ENCODE measurements at places on chromosomes 5 and 9.
A peak's percentile ranks its signal among the peaks of the same experiment; 100 is the strongest.

GRCh38 chr9:13994240-13994639 lies 319.7 kb downstream of the NFIB start:
- no peak for DNase-seq

- no peak for DNase-seq
Observed at GRCh38 chr5:166716856-166717492, 1574.5 kb upstream of the WWC1 start.

DNA sequence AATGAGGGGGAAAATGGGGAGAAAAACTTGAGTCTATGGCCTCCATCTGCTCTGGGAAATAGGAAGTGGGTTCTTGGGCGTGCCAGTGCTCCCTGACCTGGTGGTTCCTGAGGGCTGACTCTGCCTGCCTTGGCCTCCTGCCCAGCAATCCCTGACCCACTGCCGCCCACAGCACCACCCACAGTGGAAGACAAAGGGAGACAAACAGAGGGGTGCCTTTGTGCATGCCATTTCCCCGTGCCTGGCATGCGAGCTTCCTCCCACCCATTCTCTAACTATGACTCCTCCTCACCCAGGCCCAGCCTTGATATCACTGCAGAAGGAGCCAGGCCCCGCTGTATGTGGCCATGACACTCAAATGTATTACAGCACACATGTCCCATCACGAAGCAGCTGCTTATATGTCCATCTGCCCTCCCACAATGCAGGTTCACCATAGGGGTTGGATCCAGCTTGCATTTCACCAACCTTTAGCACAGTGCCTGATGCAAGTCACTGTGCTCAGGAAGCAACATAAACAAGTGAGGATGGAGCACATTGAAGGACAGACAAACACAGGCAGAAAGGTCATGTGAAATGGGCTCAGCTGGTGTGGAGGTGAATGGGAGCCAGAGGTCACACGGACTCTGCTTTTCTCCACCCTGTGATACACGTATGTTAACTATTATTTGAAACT lies 84.4 kb downstream of the ADRB2 start:
- DNase-seq = no peak

DNA sequence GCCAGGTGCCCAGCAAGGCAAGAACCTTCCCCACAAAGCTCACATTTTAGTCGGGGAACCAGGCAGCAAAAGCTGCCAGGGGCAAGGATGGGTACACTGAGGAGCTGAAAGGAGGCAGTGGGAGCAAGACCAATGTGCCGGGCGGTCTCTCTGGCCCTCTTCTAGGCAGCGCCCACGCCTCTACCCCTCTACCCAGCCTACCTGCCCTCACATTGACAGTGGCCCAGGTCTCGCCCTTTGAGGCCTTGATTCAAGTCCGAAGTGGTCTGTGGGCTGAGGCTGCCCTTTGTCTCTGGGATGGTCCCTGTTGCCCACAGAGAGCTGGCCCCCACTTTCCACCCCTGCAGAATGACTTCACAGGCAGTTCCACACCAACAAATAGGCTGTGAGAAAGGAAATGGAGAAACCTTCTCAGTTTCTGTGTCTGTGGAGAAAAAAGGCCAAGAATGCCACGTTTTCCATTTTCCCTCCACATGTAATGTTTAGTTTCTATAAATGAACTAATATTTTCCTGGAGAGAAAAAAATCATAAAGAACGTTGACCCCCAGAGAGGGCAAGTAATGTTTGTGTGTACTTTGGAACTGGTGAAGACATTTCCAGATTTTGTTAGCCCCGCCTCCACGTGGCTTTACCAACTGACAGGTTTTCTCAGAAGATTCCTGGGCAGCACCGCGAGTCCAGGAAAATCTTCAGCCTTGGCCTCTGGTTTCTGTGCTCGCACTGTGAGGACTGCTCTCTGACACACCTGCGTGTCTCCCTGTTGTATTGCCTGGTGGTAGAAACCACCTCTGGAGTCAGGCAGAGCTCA lies 57.4 kb upstream of the ANGPTL2 start:
- no peak for DNase-seq

GRCh38 chr9:99185934-99186333 lies 35.8 kb downstream of the ALG2 start:
- no peak for DNase-seq

DNA sequence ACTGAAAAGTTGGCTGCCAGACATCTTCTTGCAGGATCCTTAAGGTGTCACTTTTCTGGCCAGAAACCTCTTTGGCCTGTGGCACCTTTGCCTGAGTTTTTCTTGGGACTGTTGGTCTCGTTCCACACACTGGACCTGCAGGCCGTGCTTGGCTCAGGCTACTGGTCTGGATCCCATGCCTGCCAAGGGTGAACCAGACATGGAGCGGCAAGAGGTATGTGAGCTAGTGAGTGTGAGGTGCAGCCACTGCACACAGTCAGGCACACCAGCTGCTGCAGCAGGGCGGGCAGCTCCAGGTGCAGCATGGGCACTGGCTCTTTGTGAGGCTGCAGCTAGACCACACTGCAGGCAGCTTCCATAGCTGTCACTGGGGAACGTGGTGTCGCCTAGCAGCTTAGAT lies 47.9 kb downstream of the NDUFAF2 start:
- DNase-seq = no peak

DNA sequence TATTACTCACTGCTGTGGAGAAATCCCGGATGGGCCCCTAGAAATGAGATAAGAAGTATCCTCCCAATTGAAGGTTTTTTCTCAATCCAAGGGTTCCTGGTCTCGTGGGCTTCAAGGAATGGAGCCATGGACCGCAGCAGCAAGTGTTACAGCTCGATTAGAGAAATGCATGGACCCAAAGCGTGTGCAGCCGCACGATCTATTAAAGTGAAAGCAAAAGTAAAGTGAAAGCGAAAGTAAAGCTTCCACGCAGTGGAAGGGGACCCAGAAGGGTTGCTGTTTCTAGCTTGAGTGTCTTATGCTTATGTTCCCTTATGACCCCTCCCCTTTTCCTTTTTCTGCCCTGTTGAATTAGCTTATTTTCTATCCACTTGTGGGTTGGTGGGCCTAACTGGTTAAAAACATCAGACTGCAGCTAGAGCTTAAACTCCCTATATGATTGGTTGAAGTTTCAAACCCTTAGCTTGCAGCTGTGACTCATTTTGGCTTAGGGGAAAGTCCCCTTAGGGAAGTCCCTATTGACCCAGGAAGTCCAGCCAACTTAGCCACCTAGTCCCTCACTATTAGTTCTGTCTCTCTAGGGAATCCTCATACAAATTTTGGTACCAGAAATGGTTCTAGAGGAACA lies 1111.8 kb downstream of the TAF11L14 start:
- DNase-seq = peak; percentile 91

- no peak for DNase-seq
Observed at GRCh38 chr5:115594128-115595047, 7.9 kb downstream of the TICAM2 start.

- DNase-seq = peak; percentile 13
Observed at GRCh38 chr5:123344816-123345426, 78.3 kb downstream of the CEP120 start.

- DNase-seq = no peak
Observed at GRCh38 chr9:129009584-129010141, 18.5 kb downstream of the SH3GLB2 start.

DNA sequence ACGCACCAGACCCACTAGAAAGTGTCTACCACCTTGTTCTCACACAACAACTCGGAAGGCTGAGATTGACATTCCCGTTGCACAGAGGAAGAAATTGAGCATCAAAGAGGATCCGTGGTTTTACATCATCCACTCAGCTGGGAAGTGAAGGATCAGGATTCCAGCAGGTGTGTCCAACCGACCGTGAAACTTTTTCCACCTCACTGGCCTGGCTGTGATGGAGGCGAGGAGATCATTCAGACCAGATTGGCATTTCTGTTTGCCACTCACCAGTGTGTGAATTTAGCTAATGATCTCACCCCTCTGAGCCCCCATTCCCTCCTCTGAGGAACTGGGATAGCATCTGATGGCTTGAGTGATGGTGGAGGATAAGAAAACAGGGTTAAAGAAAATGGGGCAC lies 46.7 kb upstream of the CPLX2 start:
- no peak for DNase-seq

GRCh38 chr5:107223066-107223465 lies 447.7 kb downstream of the EFNA5 start:
- DNase-seq = no peak

GRCh38 chr9:88954066-88954465 lies 37.2 kb upstream of the S1PR3 start:
- no peak for DNase-seq

- DNase-seq = no peak
Observed at GRCh38 chr9:72898784-72899733, 53.8 kb downstream of the ALDH1A1 start.

DNA sequence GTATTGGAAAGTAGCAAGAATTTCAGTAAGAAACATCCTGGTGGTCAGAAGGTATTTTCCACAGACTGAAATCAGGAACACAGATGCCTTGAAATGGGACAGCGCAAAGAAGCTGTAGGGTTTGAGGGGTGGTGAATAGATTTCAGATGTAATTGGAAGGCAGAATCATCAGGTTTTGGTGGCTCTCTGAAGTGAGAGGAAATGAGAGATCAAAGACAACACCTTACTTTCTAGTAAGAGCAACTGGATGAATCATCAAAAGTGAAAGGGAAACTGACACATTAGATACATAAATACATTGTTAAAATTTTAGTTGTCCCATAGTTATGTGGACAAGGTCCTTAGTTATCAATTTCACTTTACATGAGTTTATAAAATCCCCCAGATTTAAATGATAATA lies 188.2 kb upstream of the SLC27A6 start:
- peak; percentile 56 for DNase-seq

DNA sequence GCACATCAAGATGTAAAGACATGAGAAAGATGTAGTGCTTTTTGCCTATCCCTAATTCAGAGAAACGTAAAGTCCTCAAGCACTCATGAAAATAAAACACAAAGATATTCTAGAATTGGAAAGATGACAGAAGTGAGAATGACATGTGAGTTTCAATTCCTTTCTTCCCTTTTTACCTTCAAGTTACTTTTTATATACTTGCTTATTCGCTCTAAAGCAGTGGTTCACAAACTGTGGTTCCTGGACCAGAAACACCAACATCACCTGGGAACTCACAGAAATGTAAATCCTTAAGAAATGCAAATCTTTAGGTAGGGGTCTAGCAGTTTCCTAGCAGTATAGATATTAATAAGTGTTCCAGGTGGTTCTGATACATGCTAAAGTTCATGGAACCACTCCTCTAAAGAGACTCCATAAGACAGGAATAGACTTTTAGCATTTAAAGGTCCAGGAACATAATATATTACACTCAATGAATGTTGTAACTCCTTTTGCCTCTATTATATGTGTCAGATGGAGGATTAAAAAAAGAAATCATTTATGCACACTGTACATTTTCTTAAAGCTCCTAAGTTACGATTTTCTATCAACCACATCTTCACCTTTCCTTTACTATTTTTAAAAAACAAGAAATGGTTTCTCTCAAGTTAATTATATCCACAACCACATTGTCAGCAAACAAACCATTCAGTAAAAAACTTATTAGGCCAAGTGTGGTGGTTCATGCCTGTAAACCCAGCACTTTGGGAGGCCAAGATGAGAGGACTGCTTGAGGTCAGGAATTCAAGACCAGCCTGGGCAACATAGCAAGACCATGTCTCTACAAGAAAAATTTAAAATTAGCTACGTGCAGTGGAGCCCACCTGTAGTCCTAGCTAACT lies 39.9 kb downstream of the ERP44 start:
- peak; percentile 79 for DNase-seq

GRCh38 chr5:180589771-180590542 lies 1.3 kb downstream of the SCGB3A1 start:
- peak; percentile 48 for DNase-seq

DNA sequence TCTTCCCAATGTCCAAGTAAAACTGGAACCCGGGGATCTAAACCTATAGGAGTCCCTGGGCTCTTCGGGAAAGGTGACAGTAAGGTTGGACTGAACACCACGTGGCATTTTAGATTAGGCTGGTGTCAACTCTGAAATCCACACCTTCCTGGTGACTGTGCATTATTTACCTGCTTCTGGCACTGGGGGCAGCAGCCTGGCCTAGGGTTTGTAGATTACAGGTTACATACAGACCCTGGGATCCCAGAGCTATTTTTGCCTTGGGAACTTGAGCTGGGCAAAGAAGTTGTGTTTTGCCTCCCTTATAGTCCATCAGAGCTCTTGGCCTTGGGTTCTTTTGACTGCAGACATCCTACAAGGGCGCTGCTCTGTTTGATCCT lies 173.2 kb downstream of the DAB2IP start:
- DNase-seq = no peak

DNA sequence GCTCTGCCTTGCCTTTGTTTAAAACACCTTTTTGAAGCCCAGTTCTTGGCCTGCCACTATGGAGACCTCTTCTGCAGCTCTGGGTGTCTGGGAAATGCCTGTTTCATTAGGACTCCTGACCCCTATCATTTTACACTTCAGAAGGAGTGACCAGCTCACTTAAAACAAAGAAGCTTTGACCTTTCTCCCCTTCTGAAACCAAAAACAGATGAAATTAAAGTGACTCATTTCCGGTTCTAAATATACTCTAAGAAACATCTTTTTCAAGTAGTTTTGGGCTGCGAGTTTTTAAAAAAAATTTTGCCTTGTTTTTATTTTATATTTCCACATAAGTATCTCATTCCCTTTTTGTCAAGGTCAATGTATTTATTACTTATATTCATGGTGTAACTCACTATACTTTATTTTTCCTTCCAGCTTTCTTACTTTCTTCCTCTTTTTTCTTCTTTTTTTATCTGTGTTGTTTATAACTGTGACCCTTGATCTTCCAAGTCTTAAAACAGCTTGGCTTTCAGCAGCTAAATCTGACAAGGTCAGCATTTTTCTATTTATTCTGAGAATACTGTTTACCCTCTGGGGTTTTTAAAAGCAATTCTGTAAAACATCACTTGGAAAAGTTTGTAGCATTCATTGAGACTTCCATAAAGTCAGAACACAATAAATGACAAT lies 672.9 kb downstream of the NR2F1-AS1 start:
- DNase-seq = peak; percentile 38

DNA sequence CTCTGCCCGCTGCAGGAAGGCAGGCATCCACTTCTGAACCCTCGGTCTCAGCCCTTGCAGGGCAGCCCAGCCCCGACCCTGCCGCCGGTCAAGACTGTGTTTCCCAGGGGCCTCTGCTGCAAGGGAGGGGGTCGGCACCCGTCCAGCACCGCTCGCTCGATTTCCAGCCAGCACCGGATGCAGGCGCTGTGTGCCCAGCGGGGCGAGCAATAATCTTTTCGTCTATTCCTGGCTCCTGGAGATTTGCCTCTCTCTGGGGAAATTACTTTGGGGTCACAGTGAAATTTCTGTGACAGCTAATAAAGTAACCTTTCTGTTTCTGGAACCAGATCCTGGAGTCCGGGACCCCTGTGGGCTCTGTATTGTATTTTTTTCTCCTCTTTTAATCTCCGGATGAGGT lies 155.3 kb downstream of the COL23A1 start:
- DNase-seq = no peak

DNA sequence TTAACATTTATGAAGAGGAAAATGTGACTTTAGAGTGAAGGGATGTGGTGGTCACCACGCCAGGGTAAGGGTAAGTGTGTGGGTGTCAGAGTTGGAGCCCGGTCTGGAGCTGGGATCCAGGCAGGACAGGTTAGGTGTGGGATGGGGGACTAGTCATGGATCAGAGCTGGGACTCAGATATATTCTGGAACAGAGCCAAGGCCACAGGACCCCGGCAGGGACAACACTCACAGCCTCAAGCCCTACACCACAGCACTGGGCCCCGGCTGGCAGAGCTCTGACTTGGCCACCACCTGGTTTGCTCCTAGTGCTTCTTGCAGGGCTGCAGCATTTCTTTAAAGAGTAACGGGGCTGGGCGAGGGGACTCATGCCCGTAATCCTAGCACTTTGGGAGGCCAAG lies 47.4 kb downstream of the C5orf15 start:
- DNase-seq = no peak

- no peak for DNase-seq
Observed at GRCh38 chr9:25377039-25377438, 301.2 kb downstream of the TUSC1 start.
